ENCODE measurements at places on chromosomes 12 and 14.

GRCh38 chr14:33123281-33123680 lies 184.6 kb downstream of the NPAS3 start:
- DNase-seq: no peak

DNA sequence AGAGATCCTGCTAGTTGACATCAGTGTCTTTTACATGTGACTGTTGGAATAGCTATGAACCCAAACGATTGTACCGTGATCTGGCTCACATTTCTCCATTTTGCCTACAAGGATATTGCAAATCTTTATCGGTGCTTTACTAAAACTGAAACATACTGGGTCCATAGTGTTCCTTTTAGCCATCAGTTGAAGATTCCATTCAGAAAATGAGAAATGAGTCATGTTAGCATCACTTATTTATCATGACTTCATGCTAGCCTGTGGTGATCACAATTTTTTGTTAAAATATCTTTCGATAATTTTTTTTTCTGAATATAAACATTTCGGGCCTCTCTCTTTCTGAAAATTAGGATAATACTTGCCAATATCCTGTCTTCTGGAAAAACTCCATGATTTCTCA lies 210.3 kb downstream of the EGLN3 start:
- DNase-seq: no peak

DNA sequence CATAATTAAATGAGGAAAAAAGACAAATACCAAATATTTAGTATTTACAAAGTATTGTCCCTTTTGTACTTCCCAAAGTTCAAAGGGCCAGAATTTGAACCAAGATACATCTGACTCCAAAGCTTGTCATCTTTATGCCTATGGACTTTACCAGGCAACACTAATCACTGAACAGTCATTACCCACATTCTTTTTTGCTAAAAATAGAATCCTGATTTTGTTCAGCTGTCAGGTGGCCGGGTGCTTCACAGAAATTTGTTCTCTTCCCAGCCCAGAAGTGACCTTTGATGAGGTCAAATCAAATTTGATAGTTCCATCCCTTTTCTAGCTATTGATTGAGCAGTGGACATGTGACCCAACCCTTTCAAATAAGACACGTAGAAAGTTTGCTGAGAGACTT lies 121.6 kb downstream of the LLPH start:
- no peak for DNase-seq

GRCh38 chr12:85825746-85826145 lies 10.5 kb downstream of the RASSF9 start:
- no peak for DNase-seq

DNA sequence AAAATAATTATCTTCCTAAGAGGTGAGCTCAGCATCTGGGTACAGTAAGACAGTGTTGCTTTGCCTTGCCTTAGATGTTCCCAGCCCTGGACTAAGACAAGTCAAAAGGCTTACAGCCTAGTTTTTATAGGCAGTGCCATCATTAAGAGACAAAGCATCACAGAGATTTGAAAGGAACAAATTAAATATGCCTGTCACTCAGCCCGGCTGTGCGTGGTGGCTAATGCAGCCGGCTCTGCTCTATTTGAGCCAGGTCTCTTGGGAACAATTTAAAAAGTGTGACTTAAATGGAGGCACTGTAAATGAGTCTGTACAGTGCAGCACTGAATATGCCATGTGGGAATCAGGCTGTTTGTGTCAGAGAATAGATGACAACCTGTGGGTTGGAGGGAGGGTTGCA lies 1687.4 kb upstream of the FLRT2 start:
- DNase-seq: no peak

DNA sequence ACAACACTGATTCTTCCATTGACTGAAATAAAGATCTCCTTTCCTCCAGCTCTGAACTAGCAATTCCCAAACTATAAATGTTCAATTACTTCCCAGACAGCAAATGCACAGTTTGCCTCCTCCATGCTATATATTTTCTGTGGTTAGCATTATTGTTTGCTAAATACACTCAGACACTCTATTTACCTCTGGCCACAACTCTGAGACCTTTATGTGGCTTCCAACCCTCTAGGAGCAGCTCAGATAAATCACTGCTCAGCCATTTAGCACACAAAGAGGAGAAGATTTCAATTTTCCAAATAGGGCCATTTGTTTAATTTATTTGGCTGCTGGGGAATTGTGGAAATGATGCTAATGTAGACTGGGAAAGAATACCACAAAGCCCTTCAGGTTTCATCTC lies 202.0 kb downstream of the SPTSSA start:
- DNase-seq: no peak

DNA sequence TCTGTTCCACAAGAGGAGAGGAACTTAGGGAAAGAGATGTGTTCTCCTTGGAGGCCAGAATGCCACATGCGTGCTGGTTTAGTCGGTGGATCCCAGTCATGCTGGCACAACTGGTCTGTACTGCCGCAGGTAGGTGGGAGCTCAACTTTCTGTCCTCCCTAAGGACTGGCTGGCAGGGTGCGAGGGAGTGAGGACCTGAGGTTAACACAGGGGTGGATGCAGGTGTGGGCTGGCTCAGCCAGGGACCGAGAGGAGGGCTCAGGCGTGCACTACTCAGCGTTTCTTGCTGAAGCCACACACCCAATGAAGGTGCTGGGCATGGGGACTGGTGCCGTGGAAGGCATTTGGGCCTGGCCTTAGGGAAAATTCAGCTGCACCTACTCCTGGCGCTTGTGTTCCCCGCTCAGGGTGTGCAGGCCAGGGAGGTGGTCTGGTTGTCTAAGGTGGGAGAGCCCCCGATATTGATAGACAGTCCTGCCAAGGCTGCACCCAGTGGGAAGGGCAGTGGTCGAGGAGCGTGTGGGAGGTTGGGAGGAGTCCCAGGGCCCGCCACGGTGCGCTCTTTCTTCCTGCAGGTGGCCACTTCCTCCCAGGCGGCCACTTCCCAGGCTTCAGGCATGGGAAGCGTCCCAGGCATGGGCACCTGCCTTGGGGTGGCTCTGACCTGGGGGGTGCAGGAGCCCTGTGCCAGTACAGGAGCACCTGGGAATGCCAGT lies 138.4 kb downstream of the ADGRD1 start:
- no peak for DNase-seq

- DNase-seq: no peak
Observed at GRCh38 chr12:2892246-2892645, 1.6 kb downstream of the TULP3 start.

DNA sequence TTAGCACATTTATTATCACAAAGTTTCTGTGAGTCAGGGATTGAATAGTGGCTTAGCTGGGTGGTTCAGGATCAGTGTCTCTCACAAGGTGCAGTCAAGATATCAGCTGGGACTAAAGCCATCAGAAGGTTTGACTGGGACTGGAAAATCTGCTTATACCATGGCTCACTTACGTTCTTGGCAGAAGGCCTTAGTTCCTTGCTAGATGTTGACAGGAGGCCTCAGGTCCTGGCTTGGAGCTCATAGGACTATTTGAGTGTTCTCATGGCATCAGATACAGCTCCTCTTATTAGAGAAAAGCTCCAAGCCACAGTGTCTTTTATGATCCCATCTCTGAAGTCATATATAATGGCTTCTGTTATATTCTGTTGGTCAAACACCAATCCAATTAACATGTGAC lies 127.3 kb downstream of the SLC6A15 start:
- no peak for DNase-seq

- DNase-seq: peak; percentile 87
Observed at GRCh38 chr14:68792979-68793733, at the start of gene ZFP36L1. Gene ZFP36L1 (minus strand): TSS chr14:68793067. CDS start chr14:68792938, 129 bp downstream.

- DNase-seq: no peak
Observed at GRCh38 chr14:79274641-79275291, 936.5 kb downstream of the DIO2 start.

- DNase-seq: no peak
Observed at GRCh38 chr14:67622675-67623074, 3.0 kb downstream of the ARG2 start.

DNA sequence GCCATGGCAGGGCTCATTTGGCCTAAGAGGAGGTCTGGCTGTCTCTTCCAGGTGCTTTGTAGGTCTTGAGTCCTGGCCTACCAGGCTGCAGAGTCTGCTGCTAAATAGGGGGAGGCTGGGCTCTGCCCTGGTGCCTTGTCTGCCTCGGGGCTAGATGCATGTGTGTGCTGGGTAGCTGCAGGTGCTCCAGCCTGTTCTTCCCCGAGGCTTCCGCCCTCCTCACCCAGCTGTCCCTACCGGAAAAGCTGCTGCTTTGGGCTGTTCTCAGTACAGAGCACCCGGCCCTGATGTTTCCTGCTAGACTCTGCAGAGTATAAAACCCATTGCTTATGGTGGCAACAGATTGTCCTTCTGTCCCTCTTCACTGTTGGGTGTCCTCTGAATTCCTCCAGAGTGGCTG lies 37.7 kb downstream of the RAB35 start:
- DNase-seq: no peak

DNA sequence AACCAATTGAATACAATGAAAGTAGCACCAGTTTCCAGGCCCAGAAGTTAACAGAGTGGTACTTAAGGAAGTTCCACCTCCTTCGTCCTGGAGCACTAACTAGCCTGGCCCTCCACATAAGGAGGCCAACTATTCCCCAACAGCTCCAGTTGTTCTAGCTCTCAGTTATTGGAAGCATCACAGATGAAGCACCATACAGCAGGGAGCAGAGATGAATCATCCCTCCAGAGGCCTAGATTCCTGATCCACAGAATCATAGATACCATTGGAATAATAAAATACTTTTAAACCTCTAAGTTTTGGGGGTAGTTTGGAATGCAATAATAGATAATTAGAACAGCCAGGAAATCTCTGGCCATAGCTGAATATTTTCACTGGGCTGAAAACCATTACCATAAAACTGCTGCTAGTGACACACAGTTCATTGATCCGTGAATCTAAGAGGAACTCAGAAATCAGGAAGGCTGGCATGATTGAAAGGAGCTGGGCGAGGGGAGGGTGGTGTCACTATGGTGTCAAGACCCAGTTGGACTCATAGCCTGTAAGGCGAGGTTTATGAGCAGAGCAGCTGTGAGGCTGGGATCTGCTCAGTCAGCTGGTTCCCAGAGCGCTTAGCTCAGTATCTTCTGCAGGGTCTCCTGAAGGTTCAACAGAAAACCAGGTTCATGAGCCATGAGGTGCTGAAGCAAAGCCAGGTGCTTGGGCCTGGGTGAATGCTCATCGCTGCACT lies 371.4 kb upstream of the TMTC1 start:
- no peak for DNase-seq

DNA sequence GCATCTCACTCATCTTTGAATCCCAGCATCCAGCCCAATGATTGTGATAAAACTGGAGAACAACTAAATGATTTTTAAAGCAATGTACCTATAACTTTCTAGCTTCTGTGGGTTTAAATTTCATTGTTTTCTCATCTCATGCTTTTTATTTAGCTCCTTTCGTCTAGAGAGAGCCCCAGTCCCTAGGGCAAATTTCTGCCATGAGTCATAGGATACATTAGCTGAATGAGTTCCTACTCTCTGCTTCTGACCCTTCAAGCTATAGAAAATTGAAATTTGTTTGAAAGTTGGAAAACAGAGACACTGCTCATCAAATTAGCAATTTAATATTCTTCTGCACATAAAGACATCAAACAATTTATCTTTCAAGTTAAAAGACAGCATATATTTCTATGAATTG lies 113.9 kb downstream of the KIF21A start:
- no peak for DNase-seq

GRCh38 chr14:52075371-52075770 lies 6.5 kb upstream of the NID2 start:
- no peak for DNase-seq
